AG04450 (cell line): ENCODE measurements at places on chromosomes 3 and 15. TPM values are rescaled to one million over a fixed set of nuclear protein-coding genes. Genes with fewer than 3 reads are reported as not detected.

- DNase-seq: peak; percentile 32
Measured at GRCh38 chr3:112761062-112761638, 85.5 kb downstream of the CD200R1L start.

The NLGN1 gene
- polyA plus RNA-seq: 1.4 and 1.7 TPM in 2 replicates

GRCh38 chr15:48332642-48333034 lies 1.4 kb downstream of the DUT start:
- DNase-seq: no peak

The AHSG gene
- polyA plus RNA-seq: not detected in 2 replicates

- DNase-seq: no peak
Measured at GRCh38 chr15:23860290-23861245, 173.5 kb upstream of the NDN start.
